Pulmonary artery endothelial cell (primary cell): ENCODE measurements at places on chromosomes 6 and 20. TPM values are rescaled to one million over a fixed set of nuclear protein-coding genes. Genes with fewer than 3 reads are reported as not detected.

RRBP1 gene
- 102 and 132 TPM in 2 replicates for total RNA-seq

PPP1R16B gene
- 118 and 144 TPM in 2 replicates for total RNA-seq

CLPSL1 gene
- total RNA-seq, result not detected in 2 replicates

SLC24A3 gene
- total RNA-seq, result not detected in 2 replicates

SMPD2 gene
- 10.7 and 14.2 TPM in 2 replicates for total RNA-seq

OR2J3 gene
- total RNA-seq, result not detected in 2 replicates

ZFP64 gene
- total RNA-seq, result 22.0 and 27.4 TPM in 2 replicates

SDC4 gene
- 24.6 and 32.4 TPM in 2 replicates for total RNA-seq
